Activated B cell treated with CpG ODN at 0.5 μM for 24 hours (primary cell): ENCODE measurements at places on chromosomes 5 and 9. TPM values are rescaled to one million over a fixed set of nuclear protein-coding genes. Genes with fewer than 3 reads are reported as not detected.

- DNase-seq: no peak
Observed at GRCh38 chr9:74803376-74804017, 84.2 kb downstream of the TRPM6 start.

GRCh38 chr9:129879103-129879699, 43.9 kb downstream of the USP20 start:
- DNase-seq: no peak

Gene EGFLAM
- total RNA-seq: not detected in 2 replicates

Gene REEP2
- 0.42 TPM in 1 of 2 replicates, not detected in the other for total RNA-seq

- DNase-seq: no peak
Observed at GRCh38 chr5:61969755-61970154, 336.3 kb upstream of the KIF2A start.

GRCh38 chr5:43007911-43008362, 32.2 kb downstream of the ANXA2R start:
- DNase-seq: peak; percentile 59

- DNase-seq: no peak
Observed at GRCh38 chr5:63089147-63089546, 510.5 kb downstream of the LRRC70 start.

DNA sequence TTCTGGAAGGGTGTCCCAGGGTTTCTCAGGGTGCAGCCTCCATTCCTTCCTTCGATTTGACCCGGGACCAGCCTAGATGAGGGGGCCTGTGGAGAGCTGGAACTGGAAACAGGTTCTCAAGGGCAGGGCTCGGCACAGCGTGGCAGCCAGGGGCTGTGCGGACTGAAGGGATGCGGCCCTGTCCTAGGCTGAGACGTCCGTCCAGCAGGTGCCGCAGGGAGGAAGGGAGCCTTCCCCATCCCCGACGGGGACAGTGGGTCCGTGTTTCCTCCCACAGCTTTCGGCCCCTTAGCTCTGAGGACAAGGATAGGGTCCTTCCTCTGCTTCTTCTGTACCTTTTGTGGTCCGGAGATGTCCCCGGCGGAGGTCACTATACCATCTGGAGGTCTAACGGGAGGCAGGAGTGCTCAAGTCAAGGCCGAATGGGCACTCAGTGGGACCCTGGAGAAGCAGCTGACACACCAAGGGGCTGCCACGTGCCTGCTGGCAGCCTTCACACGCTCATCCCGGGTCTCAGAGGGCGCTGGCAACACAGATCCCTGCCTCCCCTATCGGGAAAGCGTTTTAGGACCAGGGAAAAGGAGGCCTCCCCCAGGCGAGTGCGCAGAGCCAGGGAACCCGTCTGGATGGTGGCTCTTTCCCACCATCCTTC, 49.9 kb downstream of the USP20 start:
- peak; percentile 48 for DNase-seq
